ENCODE measurements at places on chromosomes 2 and 18.

DNA sequence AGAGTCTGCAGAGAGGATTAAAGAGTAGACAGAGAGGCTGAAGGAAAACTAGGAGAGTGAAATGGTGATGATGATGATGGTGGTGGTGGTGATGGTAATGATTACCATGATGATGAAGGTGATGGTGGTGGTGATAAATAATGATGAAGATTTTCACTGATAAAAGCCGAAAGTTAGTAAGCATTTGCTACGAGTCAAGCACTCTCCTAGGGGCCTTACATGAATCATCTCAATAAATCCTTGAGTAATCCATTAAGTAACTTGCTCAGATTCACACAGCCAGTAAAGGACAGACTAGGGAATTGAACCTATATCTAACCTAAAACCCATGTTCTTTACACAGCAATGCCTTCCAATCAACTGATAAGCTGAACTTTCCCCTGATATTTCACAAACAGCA lies 106.7 kb upstream of the PGAP1 start:
- no peak for DNase-seq

DNA sequence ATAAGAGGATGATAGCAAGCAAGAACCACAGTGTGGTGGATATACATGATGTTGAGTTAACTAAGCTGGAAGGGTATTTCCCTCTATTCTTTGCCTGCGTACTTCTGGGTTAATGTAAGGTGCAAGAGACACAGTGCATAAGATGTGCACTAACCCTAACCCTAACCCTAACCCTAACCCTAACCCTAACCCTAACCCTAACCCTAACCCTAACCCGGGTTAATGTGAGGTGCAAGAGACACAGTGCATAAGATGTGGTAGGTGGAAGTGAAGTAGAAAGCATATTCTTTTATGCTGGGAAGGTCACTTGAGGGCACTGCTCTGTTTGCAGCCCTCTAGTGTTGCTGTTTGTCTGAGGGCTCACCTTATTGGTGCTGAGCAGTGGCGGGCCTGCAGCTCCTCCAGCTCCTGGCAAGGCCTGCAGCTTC lies 181.5 kb upstream of the ITGA4 start:
- no peak for DNase-seq

DNA sequence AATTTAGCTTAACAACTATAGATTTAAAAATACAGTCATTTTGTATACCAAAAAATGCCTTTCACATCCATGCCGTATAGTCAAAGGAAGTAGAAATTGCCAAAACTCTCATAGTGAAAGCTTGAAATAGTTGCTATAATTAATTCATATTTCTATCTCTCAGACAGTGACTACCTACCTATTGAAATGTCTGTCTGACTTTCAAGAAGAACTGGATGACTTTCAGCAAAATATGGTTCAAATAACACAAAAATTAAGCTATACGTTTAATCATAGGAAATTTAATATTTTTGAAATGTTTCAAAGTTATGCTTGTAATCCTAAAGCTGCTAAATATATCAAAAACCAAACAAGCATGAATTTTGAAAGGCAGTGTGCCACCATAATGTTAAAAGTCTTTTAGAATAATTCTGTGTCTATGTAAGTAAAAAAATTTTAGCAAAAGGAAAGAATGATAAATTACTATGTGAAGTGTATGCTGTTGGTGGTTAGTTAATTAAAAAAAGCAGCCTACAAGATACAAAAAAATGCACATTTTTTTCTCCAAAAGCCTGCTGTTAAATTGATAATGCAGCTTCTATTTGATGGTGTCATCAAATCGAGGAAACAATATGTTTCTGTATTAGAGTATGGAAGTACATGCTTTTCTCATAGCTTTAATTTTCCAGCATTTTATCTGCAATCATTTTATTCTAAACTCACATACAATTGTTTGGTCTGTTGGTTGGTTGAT lies 57.7 kb upstream of the ST6GAL2 start:
- peak; percentile 39 for DNase-seq

- no peak for DNase-seq
Measured at GRCh38 chr2:120607506-120607905, 128.2 kb upstream of the GLI2 start.

DNA sequence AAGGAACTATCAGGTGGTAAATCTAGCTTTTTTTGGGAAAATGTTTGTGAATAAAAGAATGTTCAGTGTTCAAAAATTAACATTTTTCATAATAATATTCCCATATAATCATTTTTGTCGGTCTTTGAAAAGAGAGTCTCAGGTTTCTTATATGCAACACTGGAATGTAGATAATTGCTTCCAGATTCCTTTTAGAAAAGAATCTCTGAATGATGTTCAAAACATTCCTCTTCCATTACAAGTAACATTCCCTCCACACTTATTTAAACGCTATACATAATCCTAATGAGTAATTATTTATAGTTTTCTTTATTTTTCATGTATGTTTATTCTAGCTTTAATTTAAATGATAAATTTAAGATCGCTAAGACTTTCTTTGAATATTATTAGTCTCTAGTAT lies 7.0 kb downstream of the ZSWIM2 start:
- peak; percentile 69 for DNase-seq

DNA sequence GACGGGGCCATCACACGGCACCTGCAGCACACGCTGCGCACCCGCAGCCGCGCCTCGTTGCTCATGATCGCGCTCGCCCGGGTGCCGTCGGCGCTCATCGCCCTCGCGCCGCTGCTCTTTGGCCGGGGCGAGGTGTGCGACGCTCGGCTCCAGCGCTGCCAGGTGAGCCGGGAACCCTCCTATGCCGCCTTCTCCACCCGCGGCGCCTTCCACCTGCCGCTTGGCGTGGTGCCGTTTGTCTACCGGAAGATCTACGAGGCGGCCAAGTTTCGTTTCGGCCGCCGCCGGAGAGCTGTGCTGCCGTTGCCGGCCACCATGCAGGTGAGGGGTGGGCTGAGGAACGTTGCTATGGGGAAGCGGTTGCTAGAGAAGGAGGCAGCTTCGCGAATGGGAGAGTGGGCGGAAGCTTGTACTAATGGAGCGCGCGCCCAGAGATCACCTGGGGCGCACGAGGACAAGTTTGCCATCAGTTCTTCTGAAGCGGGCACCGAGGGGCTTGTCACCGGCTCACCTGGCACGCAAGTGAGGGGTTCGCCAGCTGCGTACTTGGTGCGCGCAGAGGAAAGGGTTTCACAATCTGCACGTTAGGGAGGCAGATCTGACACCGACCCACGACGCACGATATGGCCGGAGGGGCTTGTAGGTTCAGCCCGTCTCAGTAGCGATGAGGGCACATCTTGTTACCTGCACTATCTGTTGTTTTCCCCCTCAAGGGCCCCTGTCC lies 45.6 kb downstream of the DDX18 start:
- no peak for DNase-seq

GRCh38 chr2:47658646-47659320 lies 124.2 kb upstream of the MSH6 start:
- no peak for DNase-seq

- no peak for DNase-seq
Measured at GRCh38 chr18:42977982-42978637, 137.4 kb downstream of the RIT2 start.

GRCh38 chr2:183207110-183207509 lies 82.9 kb downstream of the NUP35 start:
- peak; percentile 11 for DNase-seq

GRCh38 chr2:199804831-199805230 lies 46.2 kb downstream of the FTCDNL1 start:
- no peak for DNase-seq

DNA sequence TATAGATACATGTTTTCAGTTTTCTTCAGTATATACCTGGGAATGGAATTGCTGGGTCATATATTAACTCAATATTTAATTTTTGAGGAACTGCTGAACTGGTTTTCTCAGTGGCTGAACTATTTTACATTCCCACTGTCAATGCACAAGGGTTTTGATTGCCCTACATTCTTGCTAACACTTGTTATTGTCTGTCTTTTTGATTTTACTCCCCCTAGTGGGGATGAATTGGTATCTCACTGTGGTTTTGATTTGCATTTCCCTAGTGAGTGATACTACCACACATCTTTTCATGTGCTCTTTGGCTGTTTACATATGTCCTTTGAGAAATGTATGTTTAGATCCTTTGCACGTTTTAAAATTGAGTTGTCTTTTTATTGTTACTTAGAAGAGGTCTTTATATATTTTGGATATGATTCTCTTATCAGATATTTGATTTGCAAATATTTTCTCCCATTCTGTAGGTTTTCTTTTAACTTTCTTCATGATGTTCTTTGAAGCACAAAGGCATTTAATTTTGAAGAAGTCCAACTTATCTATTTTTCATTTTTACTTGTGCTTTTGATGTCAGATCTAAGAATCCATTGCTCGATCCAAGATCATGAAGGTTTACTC lies 36.2 kb downstream of the ASB1 start:
- no peak for DNase-seq

DNA sequence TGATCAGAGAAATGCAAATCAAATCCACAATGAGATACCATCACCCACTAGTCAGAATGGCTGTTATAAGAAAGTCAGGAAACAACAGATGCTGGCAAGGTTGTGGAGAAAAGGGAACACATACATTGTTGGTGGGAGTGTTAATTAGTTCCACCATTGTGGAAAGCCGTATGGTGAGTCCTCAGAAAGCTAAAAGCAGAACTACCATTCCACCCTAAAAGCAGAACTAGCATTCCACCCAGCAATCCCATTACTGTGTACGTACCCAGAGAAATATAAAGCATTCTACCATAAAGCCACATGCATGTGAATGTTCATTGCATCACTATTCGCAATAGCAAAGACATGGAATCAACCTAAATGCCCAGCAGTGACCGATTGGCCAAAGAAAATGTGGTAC lies 60.7 kb downstream of the ANKRD62 start:
- no peak for DNase-seq

- no peak for DNase-seq
Measured at GRCh38 chr2:168998609-168999211, 32.4 kb downstream of the ABCB11 start.

- DNase-seq: peak; percentile 8
Measured at GRCh38 chr18:21194871-21195771, 46.9 kb upstream of the GREB1L start.

DNA sequence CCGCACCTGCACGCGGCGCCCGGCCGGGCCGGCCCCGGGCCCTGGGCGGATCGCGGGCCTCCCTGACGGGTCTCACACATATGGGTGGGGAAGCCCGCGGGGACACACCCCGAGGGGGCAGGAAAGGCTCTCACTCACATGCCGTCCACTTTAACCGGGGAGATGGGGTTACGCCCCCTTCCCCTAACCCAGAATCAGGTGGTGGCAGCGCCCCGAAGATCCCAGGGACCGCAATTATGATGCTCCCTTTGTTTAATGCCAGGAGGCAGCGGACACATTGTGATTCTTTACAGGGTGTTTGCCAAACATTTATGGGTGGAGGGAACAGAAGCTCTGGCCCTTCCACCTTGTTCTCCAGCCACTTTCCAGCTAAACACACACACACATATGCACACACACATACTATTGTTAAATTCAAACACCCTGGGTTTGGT lies 424 bp upstream of the ANKRD44 start:
- no peak for DNase-seq

GRCh38 chr18:25921677-25922421 lies 168.6 kb downstream of the SS18 start:
- no peak for DNase-seq

DNA sequence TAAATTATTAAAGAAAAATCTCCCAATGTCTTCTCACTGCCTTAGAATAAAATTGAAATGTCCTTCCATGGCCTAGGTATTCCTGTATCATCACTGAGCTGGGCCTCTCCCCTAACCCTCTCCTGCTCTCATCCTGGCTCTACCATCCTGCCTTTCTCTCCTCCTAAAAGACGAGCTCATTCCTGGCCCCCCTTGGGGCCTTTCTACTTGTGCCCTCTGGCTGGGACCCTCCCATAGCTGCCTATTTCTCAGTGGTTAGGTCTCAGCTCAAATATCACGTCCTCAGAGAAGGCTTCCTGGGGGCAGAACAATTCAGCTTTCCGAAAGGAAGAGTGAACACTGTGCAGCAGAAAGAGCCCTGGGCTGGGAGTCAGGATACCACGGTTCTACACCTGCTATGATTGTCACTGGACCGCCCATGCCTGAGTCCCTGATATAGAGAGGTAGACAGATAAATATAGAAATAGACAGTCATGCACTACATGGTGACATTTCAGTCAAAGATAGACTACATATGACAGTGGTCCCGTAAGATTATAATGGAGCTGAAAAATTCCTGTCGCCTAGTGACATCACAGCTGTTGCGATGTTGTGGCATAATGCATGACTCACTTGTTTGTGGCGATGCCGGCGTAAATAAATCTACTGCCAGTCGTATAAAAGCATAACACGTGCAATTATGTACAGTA lies 9.4 kb downstream of the DNPEP start:
- DNase-seq: no peak

- DNase-seq: peak; percentile 20
Measured at GRCh38 chr2:170255971-170256370, 78.0 kb downstream of the MYO3B start.

GRCh38 chr2:143474586-143474985 lies 345.4 kb downstream of the ARHGAP15 start:
- no peak for DNase-seq

GRCh38 chr2:30708491-30709290 lies 98.6 kb downstream of the CAPN13 start:
- DNase-seq: no peak

DNA sequence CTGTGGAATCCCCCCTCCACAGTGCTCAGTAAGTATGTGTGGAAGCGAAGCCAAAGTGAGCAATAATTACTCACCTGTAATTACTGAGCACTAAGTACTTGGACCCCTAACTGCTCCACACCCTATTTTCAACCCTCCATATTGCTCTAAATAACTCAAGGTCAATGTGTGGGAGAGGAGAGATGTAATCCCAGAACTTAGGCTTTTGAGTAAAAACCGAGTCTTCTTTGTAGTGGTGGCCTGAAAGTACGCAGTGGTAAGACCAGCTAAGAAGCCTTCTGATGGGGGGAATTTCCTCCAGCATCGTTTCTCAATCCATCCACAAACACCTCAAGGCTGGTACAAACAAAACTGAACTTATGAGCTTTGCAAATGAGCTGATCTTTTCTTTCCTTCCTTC lies 551.6 kb downstream of the ZEB2 start:
- DNase-seq: no peak

- no peak for DNase-seq
Measured at GRCh38 chr2:100451092-100451491, 19.2 kb upstream of the NMS start.

DNA sequence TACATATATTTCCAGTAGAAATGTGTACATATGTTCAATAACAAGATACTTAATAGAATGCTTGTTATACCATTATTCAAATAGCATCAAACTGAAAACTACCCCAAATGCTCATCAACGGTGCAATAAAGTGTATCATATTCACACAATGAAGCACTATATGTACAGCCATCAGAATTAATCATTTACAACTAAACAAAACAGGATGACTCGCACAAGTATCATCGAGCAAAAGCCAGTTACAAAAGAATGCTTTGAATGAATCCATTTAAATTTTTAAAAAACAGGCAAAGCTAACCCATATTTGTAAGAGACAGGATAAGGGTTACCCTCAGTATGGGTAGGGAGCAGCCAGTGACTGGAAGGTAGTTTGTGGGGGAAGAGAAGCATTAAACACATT lies 132.8 kb upstream of the PDE1A start:
- DNase-seq: no peak

- DNase-seq: no peak
Measured at GRCh38 chr2:48694149-48694548, 61.4 kb downstream of the LHCGR start.
